ENCODE measurements at places on chromosomes 1 and 21.

DNA sequence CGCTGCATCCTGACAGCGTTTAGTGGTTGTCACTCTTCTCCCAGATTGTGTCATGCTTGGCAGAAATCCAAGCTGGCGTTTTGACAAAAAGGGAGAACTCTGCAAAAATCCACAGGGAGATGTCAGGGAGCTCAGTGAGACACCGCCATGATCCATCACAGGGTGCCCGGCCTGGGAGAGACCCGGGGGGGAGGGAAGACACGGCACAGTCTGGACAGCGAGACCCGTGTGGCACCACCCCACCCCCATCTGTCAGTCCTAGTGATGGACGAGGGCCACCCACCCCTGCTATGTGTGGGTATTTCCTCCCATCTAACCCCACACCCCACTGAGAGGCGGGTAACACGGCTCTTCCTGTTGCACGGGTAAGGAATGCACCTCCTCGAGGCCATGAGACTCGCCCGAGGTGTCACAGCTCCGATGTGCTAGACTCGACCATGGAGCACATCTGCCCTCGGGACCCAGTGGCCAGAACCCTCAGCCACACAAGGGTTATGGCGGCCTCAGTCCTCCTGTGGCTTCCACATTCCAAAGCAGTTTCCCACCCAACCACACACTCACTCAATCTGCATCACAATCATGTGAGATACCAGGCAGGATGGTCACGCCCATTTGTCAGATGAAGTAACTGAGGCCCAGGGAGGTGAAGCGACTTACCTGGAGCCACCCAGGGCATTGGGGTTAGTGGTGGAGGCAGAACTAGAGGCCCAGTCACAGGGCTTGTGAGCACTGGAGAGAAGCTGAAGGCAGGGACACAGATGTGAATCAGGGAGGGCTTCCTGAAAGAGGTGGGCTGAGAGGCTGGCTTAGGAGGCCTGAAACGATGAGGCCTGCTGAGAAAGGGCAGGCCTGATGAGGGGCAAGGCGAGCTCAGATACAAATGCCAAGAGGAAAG is 688.5 kb downstream of the MATN1 start:
- no peak for DNase-seq

- DNase-seq = peak; percentile 50
Observed at GRCh38 chr1:54356680-54357147, 49.5 kb downstream of the SSBP3 start.

DNA sequence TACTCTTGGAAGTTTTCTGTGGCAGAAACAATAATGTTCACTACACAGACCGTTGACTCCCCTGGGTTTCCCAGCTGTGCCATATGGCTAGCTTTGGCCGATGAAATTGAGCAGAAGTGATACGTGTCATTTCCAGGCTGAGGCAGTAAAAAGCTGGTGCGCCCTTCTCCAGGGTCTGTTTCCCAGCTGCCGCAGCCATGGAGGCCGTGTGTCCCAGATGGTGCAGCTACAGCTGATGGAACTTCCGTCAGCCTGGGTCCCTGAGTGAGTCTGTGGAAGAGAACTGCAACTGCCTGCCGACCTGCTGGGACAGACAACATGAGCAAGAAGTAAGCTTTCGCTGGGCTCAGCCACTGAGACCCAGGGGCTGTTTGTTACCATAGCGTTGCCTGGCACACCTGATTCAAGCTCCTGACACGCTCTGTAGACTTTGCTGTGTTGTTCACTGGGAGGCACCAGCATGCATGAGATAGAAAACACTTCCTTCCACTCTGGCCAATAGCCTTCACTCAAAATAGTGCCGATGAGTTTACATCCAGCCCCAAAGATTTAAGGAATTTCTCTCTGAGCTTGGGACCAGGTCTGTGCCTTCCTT is 116.3 kb upstream of the SLC25A33 start:
- no peak for DNase-seq

GRCh38 chr1:222546091-222546490 is 1.8 kb downstream of the HHIPL2 start:
- DNase-seq = no peak

DNA sequence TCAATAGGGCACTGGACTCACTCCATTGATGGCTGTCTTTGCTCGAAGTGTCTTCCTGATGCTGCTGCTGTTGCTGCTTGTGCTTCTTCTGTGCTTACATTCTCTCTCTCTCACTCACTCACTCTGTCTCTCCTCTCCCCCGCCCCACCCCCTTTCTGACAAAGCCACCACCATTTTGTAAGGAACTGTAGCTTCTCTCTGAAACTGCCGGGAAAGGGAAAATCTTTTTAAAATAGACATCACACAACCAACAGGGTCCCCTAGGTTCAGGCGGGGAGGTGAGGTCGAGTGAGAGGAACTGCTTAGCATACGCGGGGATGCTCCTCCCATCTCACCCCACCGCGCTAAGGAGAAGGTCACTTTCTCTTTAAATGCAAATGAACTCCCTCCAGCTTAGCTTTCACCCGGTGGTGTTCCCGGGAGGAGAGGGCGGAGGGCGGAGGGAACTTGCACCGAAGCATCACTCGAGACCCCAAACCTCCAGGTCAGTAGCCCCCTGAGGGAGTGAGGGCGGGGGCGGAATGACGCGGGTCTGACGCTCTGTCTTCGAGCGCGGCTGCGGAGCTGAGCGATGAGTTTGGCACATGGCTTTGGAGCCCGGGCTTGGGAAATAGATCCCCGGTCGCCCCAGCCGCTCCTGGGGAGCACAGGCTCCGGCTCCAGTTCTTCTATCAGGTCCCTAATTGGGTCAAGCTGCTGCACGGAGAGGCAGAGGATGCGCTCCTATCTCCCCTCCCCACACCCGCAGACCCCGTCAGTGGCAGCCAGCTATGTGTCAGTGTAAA is at the start of gene CCDC28B:
CCDC28B (plus strand) TSS at position 370 of the 785 bp plus-strand sequence. CDS start 1,341 bp downstream, outside the sequence.
- peak; percentile 53 for DNase-seq

- DNase-seq = no peak
Observed at GRCh38 chr1:23593556-23594148, 34.4 kb upstream of the ID3 start.

- DNase-seq = no peak
Observed at GRCh38 chr1:82398357-82398756, 597.6 kb downstream of the ADGRL2 start.

DNA sequence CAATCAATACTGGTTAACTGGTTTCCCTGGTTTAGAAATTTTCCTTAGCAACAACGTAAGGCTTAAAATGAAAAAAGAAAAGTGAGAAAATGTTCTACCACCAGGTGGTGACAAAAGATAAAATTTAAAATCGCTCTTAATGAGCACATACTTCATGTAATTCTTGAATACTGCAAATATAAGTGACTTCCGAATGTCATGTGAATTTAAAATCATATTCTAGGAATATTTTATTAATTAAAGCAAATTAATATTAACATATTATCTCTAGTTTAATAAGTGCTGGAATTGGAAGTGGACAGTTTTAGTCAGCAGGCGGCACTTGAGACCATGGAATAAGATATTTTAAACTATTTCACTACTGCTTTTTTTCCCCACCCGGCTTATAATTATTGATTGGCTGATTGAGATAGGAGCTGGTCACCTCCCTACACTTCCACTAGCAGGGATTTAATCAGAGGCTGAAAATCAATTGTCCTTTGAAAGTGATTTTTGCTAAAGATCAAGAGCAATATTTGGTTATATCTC is 5.0 kb upstream of the ADAMTS1 start:
- no peak for DNase-seq

GRCh38 chr1:55055951-55056631 is 16.7 kb downstream of the PCSK9 start:
- DNase-seq = no peak

DNA sequence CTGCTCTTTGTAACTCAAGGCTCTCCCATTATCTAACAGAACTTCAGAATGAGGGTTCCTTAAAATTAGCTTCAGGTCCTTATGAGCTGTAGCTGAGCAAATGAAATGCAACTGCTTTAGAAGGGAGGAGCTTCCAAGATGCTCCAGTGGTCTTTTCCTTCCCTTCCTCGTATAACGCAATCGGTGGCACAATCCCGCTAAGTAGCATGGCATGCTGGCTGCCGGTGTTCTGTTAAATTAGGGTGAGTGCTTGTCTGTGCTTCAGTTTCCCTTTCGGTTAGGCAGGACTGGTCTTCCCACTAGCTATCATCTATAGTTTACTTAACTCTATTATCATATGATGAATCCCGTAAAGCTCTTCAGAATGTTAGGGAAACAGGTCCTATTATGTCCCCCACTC is 917 bp downstream of the KIAA0040 start:
- DNase-seq = no peak

GRCh38 chr1:234997896-234998741 is 130.5 kb downstream of the TOMM20 start:
- DNase-seq = no peak

DNA sequence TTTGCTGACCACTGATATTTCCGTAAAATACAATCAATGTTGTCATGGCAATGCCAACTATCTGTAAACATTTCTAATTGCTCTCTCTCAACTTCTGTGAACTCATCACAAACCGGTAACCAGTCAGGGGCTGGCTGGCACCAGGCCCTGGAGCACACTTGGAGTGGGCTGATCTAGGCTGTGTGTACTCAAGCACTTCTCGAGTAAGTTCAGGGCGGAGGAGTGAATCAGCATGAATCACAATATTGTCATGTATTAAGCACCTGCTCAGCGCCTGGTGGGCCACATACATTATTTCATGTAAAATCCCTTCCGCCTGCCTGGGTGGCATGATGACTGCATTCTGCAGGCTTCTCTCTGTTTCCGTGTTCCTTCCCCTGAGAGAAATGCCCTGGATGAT is 212.4 kb downstream of the FOXD2 start:
- no peak for DNase-seq

DNA sequence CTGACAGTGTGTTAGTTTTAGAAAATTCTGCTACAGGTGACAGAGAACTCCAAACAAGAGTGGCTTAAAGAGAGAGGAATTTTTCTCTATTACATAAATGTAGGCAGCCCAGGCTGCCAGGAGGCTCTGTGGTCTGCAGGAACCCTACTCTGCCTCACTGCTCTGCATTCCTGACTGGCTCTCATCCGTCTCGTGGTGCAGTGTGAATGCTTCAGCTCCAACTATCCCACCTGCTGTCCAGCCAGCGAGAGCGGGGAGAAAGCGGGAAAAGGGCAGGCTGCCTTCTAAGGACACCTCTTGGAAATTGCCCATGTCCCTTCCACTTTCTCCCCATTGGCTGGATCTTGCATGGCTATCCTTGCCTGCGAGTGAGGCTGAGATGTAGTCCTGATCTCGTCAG is 131.3 kb downstream of the PEX14 start:
- DNase-seq = no peak

- DNase-seq = no peak
Observed at GRCh38 chr1:96710708-96711477, 10.7 kb upstream of the PTBP2 start.

DNA sequence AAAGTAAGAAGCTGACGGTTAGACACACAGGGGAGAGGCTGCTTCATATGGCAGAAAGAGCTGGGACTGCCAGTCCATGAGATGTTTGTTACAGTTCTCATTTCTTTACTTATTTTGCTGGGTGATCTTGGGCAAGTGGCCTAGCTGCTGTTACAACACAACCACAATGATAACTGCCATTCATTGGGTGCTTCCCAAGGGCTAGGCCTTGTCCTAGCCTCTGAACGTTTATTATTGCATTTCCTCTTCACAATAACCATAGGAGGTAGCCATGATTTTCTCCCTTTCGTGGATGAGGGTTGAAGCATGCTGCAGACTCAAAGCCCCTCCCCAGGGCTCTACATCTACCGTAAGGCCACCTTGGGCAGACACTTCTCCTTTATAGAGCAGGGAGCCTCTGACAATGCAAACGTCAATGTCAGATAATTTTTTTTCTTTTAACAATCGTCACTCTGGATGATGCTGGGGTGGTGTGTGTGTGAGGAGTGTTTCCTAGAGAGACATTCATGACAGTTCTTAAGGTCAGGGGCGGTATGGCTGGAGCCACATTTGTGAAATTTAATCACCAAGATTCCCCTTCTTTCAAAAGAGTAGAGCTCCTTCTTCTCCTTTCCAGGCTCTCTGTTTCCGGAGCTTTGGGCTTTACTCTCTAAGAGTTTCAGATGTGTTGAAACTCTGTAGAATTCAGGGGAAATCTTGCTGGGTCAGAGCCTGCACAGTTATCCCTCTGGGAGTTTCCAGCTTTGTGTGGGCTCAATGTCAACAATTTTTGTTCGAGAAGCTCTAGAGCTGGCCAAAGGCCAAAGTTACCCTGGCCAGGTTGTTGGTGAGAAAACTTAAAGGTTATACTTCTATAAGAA is 138.5 kb upstream of the SGIP1 start:
- peak; percentile 68 for DNase-seq

Data from CD4-positive, alpha-beta T cell treated with Interleukin-4 for 1 hour (primary cell).